ENCODE measurements at places on chromosomes 12 and 14.

- no peak for DNase-seq
These were observed 19.9 kb downstream of the SLC35F4 start for GRCh38 chr14:57845802-57846531.

DNA sequence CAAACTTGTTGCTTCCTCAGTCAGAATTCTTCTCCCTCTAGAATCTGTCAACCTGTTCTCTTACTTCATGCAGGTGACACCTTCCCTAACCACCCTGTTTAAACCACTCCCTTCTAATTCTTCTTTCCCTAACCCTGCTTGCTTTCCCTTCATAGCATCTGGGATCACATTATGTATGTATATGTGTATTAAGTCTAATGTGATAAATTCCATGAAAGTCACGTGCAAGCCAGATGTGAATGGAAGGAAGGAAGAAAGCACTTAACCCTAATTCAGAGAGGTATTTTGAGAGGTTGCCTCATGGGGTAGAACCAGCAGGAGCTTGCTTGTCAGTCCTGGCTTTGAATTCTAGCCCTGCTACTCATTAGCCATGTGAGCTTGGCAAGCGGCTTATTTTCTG is 340.0 kb downstream of the TRHDE start:
- no peak for DNase-seq

- no peak for DNase-seq
These were observed 7.9 kb downstream of the NKX2-1 start for GRCh38 chr14:36511981-36512584.

- no peak for DNase-seq
These were observed 102.7 kb downstream of the ST8SIA1 start for GRCh38 chr12:22231836-22232235.

- no peak for DNase-seq
These were observed 11.6 kb downstream of the CAPZA3 start for GRCh38 chr12:18749386-18749957.

- no peak for DNase-seq
These were observed 16.2 kb upstream of the MED6 start for GRCh38 chr14:70616646-70617045.

DNA sequence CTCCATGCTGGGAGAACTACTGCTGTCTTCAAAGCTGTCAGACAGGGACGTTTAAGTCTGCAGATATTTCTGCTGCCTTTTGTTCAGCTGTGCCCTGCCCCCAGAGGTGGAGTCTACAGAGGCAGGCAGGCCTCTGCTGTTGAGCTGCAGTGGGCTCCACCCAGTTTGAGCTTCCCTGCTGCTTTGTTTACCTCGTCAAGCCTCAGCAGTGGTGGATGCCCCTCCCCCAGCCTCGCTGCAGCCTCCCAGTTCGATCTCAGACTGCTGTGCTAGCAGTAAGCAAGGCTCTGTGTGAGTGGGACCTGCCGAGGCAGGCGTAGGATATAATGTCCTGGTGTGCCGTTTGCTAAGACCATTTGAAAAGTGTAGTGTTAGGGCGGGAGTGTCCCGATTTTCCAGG is 31.4 kb upstream of the RFX4 start:
- DNase-seq: no peak

DNA sequence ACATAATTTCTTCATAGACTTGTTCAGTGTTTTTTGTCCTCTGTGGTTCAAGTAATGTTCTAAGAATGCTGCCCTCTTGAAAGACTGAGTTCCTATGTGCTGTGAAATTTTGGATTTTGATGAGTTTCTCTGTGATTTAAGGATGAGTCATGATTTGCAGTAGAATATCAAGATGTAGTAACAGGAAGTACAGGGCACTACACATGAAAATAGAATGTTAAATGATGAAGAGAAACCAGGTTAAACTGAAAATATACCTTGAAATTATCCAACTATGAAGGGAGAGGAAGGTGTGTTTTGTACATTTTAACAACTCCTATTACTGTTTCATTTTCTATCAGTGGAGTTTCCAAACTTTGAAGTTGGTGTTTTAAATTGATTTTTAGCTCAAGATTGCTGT is 4.8 kb downstream of the ELK3 start:
- DNase-seq: no peak

- DNase-seq: no peak
These were observed 240.0 kb upstream of the CPNE8 start for GRCh38 chr12:39145175-39145999.

GRCh38 chr12:58918469-58918844 is 1.8 kb downstream of the LRIG3 start:
- DNase-seq: no peak

Measured in central memory CD4-positive, alpha-beta T cell (primary cell).